ENCODE measurements at places on chromosomes 6 and 20. TPM values are rescaled to one million over a fixed set of nuclear protein-coding genes. Genes with fewer than 3 reads are reported as not detected.

GRCh38 chr6:157585274-157586087 is 204.5 kb downstream of the ZDHHC14 start:
- DNase-seq = peak; percentile 8

GRCh38 chr6:7004581-7005297 is 103.0 kb upstream of the RREB1 start:
- DNase-seq = peak; percentile 66

Gene SIRPB1
- 1.8 TPM for total RNA-seq

GRCh38 chr6:45044510-45045252 is 283.4 kb upstream of the RUNX2 start:
- DNase-seq = no peak

DNA sequence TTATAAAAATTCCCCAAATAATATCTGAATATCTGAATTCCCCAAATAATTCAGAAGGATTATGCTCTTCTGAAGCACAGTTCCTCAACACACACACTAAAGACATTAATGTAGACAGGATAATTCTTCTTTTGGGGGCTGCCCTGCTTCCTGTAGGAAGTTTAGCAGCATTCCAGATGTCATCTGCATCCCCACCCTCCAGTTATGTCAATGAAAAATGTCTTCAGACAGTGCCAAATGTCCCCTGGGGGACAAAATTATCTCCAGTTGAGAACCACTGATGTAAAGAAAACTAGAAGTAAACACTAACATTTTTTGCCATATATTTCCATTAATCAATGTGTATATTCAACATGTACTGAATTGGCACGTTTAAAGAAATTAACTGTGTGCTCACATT is 25.9 kb upstream of the NAA20 start:
- no peak for DNase-seq

Gene RTN4IP1
- total RNA-seq = 9.3 TPM

- DNase-seq = no peak
Observed at GRCh38 chr6:129882510-129883023, 21.5 kb upstream of the TMEM244 start.

DNA sequence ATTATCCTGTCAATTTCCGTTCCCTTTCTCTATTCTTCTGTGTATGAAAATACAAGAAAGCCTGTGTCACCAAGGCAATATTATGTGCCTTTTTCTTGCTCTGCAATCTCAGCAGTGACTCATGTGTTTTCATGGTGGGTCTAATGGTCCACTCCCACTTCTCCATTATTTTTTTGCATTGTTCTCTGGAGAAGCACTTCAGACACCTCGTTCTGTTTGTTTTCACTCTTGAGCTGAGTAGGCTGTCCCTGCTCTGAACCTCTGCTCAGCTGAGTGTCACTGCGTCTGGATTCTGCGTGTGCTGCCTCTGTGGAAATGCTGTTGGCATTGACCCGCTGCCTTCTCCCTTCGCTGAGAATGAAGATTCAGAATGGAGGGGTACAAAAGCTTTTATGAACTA is 230.6 kb downstream of the TMEM242 start:
- DNase-seq = no peak

- DNase-seq = no peak
Observed at GRCh38 chr6:34950849-34951248, 61.8 kb downstream of the ANKS1A start.

Gene FITM2
- total RNA-seq = 20.9 TPM

Gene MRPL14
- total RNA-seq = 60.0 TPM

- DNase-seq = no peak
Observed at GRCh38 chr20:44819936-44820335, 9.6 kb upstream of the RIMS4 start.

- no peak for DNase-seq
Observed at GRCh38 chr20:6703047-6703446, 64.4 kb upstream of the BMP2 start.

DNA sequence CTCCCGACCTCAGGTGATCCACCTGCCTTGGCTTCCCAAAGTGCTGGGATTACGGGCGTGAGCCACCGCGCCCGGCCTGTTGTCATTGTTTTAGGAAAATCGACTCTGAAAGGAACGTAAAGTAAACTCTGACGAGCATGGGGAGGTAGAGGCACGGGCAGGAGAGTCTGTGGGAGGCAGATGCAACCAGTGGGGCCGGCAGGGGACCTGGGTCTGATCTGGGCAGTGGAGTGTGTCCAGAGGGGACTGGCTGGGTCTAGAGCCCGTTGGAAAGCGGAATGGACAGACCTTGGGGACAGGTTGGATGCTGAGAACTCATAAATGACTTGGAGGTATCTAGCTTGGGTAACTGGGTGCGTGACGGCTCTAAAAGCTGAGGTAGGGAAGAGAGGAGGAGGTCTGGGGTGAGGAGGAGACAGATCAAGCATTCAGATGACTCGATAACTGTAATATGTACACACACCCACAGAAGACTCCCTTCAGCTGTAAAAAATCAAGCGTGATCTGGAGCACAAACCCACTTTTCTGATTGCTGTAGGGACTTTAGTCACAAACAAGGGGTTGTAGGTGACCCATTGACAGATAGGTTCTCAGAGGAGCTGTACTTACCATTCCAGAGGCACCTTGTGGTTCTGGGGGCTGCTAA is 22.4 kb downstream of the MANBAL start:
- no peak for DNase-seq

GRCh38 chr20:24545168-24545567 is 75.7 kb downstream of the SYNDIG1 start:
- no peak for DNase-seq

DNA sequence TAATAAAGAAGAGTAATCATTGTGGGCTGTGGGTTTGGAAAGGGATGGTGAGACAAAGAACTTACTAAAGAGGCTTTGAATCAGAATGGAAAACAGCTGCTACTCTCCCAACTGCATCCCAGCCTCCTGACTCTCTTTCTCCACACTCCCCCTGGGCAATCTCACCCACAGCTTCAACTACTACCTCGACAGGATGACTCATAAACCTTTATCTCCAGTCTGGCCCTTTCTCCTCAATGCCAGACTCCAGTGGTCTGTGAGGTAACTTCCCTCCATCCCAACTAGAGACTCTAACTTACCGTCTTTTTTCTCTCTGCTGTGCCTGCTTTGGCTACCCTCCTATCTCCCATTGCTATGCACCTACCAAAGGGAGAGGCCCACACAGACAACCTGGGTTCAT is 135.3 kb upstream of the RREB1 start:
- DNase-seq = peak; percentile 31

Gene CFAP206
- 0.29 TPM for total RNA-seq

DNA sequence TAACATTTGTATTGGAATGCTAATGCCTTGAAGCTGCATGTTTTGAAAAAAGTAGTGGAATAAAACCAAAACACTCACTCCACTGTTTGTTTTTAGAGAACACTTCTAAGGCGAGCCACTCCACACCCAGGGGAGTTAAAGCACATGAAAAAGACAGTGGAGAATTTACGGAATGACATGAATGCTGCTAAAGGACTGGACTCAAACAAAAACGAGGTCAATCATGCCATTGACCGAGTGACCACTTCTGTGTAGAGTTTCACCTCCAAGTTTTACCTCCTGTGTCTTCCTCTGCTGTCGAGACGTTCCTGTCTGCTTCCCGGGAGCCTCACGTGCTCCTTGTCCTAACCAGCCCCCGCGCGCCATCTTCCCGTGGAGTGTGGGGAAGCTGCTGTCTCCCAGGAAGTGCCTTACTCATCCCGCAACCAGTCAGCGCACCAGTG is 127.8 kb downstream of the LRRC1 start:
- DNase-seq = no peak

- peak; percentile 75 for DNase-seq
Observed at GRCh38 chr6:105364243-105364642, 38.6 kb downstream of the PREP start.

GRCh38 chr20:5787796-5788165 is 37.6 kb downstream of the SHLD1 start:
- no peak for DNase-seq

- DNase-seq = no peak
Observed at GRCh38 chr6:3926150-3926482, 76.9 kb downstream of the FAM50B start.

- DNase-seq = no peak
Observed at GRCh38 chr20:45433976-45434375, 18.0 kb downstream of the PIGT start.

Gene CD93
- not detected for total RNA-seq

Gene FAM162B
- not detected for total RNA-seq

All from SK-MEL-5 (cell line).